ENCODE measurements at places on chromosomes 6 and 20.

- DNase-seq, result peak; percentile 13
Observed at GRCh38 chr20:34536798-34537394, 20.7 kb downstream of the DYNLRB1 start.

GRCh38 chr6:79410806-79411205, 126.4 kb downstream of the LCA5 start:
- DNase-seq, result no peak

GRCh38 chr6:11121851-11122250, 10.3 kb upstream of the ERVFRD-1 start:
- DNase-seq, result no peak

DNA sequence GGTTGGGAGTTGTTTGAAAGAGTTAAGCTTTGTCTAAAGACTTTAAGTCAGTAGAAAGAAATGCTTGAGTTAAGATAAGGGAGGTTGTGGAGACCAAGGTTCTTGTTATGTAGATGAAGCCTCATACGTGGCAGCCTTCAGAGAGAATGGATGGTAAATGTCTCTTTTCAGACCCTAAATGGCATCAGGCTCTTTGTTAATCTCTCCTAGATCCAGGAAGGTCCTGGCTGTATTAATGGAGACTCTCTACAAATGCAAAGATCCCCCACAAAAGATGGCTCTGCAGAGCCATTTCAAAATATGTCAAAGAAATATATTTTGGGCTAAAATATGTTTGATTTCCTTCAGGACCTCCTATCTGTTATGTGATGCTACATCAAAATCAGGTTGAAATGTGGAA, 161.6 kb downstream of the ADAT2 start:
- DNase-seq, result no peak

All from stimulated activated CD4-positive, alpha-beta T cell treated with anti-CD3 and anti-CD28 coated beads, Interleukin-15, amount 100 ng/mL, for 1 hour (primary cell).